ENCODE measurements at places on chromosomes 3 and 15.
A peak's percentile ranks its signal among the peaks of the same experiment; 100 is the strongest.

DNA sequence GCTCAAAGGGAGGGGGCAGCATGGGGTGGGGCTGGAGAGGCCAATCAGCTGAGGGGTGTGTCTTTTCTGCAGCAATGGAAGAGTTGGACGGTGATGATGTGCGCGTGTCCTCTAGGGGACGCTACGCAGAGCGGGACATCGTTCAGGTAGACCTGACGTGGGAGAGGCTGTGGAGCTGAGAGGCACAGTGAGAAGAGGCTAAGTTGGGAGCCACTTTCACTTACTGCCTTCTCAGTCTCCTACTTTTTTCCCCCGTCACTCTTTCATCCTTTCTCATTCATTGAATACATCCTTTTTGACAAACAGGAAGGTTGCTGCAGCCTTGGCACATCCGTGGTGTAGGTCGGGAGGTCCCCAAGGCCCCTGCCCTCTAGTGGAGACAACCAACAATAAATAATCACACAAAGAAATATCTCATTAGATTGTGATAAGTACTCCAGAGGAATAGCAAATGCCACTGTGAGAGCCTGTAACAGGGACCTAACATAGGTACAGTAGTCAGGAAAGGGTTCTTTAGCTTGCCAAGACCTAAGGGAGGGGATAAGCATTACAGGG, 4.4 kb upstream of the BRPF1 start:
- DNase-seq: no peak

DNA sequence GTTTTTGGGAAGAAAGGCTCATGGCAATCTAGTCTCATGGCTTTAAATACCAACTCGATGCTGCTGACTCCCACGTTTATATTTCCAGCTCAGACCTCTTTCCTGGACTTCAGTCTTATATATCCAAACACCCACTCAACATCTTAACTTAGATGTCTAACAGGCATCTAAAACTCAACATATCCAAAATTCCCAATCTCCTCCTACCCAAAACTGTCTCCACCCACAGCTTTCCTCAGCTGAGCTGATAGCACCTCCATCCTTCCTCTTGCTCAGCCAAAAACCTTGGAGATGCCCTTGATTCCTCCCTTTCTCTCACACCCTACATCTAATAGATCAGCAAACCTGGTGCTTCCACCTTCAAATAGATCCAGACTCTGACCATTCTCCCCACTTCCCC, 202.5 kb downstream of the TLE3 start:
- DNase-seq: no peak

GRCh38 chr3:197186887-197187588, 111.4 kb downstream of the DLG1 start:
- DNase-seq: peak; percentile 56

DNA sequence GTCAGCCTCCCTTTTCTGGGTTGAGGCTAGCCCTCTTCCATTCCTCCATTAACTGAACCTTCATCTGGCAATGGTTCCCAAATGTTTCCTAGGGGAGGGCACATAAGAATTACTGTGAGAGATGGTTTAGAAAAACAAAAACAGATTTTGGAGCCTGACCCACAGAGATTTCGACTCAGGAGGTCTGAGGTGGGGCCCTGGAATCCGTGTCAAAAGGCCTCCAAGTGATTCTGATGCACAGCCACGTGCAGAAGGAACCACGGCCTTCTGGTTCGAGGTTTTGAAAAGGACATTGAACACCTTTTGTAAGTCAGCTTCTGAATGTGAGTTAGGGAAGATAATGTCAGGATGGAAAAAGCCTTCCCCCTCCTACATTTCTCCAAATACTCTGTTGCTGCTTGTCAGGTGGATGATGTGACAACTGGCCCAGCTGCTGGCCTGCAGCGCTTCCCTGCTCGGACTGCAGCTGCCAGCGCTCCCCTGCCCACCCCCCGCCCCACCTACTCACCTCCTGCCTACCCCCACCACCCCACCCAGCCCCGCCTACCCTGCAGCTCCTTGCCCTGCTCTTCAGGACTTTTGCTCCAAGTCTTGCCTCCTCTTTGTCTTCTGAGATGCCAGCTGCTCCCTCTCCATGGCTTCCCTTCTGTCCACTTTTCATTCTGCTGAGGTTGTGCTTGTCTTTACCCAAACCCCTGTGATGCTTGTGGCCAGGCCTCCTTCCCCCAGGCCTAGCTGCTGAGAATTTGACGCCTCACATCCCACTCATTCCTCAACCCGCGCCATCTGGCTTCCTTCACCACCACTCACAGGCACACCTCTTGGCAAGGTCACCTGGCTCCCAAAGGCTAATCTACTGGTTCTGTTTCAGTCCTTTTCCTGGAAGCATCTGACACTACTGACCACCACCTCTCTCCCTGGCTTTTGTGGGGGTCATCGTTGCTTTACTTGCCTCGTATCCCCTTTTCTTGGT, 6.6 kb downstream of the EHD4 start:
- DNase-seq: no peak

- no peak for DNase-seq
Observed at GRCh38 chr3:61300006-61300380, 48.7 kb upstream of the FHIT start.

DNA sequence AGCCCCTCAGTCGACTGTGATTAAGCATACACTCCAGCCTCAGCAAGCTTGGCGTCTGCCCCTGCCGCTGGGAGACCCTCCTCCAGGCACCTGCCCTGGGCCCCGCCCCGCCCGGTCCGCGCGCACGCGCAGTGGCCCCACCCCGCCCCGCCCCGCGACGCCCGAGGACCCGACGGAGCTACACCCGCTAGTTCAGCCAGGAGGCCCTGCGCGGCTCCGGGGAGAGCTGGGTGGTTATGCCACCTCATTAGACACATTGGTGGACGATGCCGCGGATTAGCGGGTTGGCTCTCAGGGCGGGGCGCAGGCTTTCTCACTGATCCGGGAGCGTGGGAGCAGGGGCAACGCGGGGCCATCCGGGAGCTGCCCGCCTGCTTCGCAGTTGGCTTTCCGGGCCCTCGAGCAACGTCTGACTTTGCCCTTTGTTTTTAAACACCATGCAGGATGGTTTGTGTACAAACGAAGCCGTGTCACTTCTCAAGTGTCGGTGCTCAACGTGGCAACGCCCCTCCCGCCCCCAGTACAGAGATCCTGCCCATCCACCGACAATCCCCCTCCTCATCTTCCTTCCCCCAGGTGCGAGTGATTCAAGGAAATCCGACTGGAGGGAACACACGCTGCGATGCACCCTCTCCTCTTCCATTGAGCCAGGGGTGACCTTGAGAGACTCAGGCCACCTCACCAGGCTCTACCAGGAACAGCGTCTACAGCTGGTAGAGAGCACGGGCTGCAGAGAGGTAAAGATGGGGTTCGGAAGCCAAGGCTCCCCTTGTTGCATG, 109.3 kb downstream of the SHQ1 start:
- DNase-seq: no peak

DNA sequence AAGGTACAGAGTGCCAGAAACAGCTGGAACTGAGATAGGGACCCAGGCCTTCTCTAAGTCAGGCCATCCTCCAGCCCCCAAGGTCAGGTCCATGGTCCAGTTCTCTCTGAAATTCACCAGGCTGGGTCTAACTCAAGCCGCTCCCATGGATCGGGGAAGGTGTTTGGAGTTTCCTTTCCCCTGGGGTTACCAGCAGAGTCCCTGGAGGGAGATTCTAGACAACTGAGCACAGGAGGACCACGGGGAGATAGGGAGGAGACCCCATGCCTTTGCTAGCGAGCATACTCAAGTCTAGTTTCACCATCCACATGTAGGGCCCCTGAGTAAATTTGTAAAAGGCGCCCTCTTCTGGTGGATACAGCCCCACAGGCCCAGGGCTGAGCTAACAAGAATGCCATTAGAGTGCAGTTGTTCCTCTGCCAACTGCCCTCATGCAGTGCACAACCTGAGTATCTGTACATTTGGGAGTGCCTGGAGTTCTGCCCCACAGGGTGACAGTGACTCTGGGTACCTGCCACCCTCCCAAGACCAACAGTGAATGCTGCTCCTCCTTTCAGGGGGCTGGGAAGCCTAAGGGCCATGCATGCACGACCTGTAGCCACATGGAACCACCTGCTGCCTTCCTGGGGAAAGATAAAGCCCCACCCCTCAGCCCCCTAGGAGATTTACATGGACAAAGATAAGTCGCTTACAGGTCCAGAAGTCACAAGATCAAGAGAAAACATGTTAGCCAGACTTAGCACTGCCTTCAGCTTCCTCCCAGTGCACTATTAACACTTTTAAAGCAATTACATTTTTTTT, 89.0 kb downstream of the IQSEC1 start:
- DNase-seq: peak; percentile 13

GRCh38 chr3:160157321-160157720, 67.9 kb upstream of the C3orf80 start:
- no peak for DNase-seq

DNA sequence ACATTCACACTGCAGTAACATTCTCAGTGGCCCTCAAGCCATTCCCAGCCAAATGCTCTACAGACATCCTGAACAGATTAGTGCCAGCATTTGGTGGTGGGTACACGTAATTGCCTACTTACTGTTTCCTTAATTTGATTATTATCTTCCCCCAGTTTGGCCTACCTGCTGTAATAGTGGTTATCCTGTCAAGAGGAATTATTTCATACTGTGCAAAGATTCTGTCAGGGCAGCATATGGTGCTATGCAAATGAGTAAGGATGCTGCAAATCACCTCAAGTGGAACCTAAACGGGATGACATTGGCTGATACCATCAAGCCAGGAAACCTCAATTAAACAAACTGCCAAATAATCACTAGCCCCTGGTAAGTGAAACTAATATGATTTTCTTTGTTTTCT, 88.7 kb downstream of the SEMA6D start:
- no peak for DNase-seq

- no peak for DNase-seq
Observed at GRCh38 chr3:45486926-45487325, 98.5 kb downstream of the LARS2 start.

GRCh38 chr3:160941885-160942494, 163.2 kb downstream of the B3GALNT1 start:
- no peak for DNase-seq

DNA sequence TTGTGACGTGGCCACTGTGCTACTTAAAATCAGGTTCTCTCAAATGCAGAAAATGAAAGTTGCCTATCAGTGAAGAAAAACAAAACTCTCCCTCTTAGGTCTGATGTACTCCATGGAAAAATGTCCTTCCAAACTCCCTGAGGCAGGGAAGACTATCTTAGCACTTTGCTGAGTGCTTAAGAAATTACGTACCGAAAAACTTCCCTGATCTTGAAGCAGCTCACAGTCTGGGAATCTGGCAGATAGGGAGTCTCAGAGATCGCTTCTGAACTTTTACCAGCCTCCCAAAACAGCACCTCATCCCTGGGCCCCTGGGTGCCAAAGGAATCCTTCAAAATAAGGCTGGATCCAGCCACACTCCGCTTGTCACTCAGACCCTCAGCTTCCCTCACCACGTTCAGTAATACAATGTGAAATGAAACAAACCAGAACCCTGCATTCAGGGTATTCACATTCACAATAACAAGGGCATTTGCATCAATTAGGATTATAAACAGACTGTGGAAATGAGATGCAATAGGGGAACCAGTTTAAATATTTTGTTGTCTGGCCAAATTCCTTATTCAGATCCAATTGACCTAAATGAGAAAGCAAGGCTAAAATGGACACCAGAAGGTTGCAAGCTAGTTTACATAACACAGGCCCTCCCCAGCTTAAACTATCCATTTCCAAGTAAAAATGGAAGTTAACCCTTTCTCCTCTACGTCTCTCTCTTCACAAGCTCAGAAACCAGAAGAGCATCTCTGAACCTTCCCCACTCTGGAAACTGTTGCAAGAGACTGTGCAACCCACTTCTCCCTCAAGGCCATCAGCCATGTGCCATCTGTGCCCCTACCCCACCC, 20.9 kb downstream of the OSBPL10 start:
- DNase-seq: no peak

- no peak for DNase-seq
Observed at GRCh38 chr3:171741377-171741776, 68.9 kb downstream of the PLD1 start.

- DNase-seq: no peak
Observed at GRCh38 chr15:89101302-89102193, 13.3 kb downstream of the ABHD2 start.

- no peak for DNase-seq
Observed at GRCh38 chr15:29018995-29019976, 133.5 kb downstream of the APBA2 start.

DNA sequence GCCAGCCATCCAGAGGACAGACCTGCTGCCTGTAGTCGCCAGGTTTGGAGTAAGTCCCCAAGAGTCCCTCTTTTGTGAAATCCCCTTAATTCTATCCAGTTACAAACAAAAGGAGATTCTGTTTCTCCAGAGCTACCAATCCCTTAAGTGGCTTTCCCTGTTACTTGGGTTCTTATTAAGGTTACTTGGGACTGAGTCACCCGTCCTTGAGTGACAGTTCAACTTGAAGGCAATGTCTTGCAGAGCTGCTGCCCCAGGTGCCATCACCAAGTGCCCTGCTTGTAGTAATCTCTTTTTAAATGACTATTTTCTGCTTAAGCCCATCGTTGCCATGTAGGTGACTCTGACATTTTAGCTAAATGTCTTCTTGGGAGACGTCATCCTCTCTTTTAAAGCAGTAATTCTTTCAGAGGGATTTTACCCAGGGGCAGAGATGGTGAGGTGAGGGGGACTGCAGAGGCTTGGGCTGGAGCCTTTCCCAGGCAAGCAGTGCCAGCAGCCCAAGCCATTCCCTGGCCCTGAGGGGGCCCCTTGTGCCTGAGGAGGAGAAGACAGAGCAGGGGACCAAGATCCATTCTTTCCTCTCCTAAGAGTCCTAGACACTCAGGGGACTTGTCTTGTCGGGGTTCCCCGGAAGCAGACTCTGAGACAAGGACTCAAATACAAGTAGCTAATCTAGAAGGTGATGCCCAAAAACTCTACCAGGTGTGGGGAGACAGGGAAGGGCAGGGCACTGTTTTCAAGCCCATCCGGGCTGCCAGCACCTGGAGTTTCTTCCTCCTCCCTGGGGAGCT, 253.7 kb downstream of the PLCL2 start:
- DNase-seq: no peak

GRCh38 chr3:172839679-172840078, 89.2 kb downstream of the ECT2 start:
- no peak for DNase-seq

DNA sequence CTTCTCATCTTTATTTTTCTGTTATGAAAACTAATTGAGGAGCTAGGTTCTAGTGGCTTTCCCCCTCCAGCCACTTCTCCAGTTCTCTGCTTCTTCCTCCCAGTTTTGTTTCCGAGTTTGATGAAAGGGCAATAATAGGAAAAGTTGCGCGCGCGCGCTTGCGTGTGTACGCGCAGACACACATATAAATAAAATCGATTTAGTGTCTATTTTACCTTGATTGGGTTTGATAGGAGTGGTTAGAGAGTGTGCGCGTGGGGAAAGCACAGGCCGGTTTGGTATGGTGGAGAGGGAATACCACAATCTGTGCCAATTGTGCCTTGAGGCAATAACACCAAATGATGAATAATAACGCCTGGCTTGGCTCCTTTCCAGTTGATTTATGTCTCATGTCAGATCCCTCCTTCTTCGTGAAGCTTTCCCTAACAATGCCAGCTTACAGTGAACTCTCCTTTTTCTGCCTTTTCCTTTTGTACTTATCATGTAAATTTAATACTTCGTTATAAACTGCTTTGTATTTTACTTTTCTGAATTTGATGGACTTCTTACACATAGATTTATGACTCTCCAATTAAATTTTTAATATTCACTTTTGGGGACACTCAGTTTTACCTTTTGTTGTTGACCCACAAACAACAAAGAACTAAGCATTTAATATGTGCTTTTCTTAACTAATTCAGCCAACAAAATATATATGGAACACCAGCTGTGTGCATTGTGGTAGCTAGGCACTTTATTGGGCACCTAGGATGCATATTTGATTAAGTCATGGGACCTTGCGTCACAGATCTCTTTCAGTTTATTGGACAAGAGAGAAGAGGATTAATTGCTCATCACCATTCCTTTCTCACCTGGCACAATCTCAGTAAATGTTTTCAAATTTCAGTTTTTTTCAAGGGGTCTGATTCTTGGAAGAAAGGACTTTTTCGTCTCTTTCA, 1.7 kb downstream of the TIPARP start:
- DNase-seq: peak; percentile 52

Data from NCI-H2107 (cell line).